Epithelial cell of proximal tubule (primary cell): ENCODE measurements at places on chromosomes 13 and 19.

GRCh38 chr13:49304763-49305700, 57.3 kb downstream of the CDADC1 start:
- no peak for DNase-seq

- no peak for DNase-seq
These were observed 145.2 kb downstream of the OXGR1 start for GRCh38 chr13:96849091-96849490.

DNA sequence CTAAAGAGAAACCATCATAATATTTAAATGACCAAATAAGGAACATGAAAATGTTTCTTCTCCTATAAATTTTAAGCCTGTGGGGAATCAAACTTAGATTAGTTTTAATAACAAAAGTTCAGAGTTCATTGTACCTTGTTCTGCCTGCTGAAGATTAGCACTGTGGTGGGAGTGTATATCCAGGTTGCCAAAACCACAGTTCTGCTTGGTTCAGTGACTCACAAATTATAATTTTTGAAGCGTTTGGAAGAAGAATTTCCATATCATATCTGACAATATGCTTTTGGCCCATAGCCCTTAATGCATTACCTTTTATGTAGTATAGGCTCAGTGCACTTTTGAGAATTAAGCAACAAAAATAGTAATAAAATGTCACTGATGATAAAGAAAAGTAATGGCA, 545.2 kb downstream of the GPC6 start:
- no peak for DNase-seq

DNA sequence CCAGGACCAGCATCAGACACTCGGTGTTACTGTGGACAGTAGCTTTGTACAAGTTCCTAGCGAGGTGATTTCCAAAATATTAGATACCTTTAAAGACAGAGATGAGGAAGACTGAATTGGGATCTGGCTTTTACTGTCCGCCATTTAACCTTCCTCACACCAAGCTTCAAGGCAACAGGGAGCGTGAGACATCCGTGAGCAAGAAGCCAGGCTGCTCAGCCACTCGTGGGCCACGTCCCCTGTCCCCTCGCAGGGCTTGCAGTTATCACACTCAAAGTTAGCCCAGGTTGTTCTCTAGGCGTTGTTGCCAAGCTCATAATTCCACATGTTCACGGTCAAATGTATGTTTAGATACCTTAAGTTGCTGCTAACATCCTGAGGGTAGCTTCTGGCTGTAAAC, 102.9 kb downstream of the COL4A2 start:
- no peak for DNase-seq

- DNase-seq, result no peak
These were observed 16.7 kb downstream of the TMTC4 start for GRCh38 chr13:100657881-100658315.

DNA sequence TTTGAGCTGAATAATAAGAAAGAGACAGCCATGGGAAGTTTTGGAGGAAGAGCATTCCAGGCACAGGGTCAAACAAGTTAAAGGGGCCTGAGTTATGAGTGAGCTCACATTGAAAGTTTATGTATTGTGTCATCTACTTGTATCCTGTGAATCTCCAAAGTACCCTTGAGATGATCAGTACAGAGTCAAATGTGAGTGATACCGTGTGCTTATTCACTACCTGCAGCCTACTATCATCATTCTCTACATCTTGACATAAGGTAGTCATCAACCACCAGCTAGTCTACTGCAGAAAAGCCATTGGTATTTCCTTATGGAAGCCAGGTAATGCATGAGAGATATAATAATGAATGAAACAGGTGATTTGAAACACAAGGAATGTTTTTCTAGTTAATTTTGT, 3.0 kb upstream of the KCTD12 start:
- no peak for DNase-seq

DNA sequence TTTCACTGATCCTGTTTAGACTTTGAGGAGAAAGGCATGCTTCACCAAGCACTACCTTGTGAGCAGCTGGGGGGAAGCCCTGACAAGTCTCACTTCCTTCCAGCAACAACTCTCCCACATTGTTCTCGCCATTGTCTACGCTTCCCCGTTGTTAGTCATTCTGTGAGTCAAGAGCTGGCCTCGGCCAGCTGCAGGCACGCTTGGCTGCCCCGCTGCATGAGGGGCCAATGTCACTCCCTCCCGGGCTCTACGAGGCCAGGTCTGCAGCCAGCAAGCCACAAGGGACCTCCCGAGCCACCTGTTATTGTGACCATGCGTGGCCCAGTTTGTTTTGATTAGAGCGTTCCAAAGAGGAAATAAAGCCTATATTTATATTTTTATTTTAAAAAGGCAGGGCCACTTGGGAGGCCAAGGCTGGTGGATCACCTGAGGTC, 220.9 kb downstream of the FOXO1 start:
- DNase-seq, result peak; percentile 97

- DNase-seq, result no peak
These were observed 44.2 kb downstream of the EDNRB start for GRCh38 chr13:77874406-77874805.

DNA sequence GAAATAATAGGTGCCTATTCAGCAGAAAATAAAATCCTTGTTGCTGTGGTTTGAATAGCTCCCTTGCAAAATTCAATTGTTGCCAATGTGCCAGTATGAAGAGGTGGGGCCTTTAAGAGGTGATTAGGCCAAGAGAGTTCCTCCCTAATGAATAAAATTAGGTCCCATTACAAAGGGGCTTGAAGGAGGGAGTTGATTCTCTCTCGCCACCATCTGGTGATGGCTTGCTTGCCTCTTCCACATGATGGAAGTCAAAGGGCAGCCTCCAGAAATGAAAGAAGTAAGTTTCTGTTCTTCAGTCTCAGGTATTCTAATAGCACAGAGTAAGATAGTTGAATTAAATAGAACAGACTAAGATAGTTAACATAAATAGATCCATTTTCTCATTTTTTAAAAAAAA, 3.0 kb upstream of the EEF1AKMT1 start:
- DNase-seq, result no peak

DNA sequence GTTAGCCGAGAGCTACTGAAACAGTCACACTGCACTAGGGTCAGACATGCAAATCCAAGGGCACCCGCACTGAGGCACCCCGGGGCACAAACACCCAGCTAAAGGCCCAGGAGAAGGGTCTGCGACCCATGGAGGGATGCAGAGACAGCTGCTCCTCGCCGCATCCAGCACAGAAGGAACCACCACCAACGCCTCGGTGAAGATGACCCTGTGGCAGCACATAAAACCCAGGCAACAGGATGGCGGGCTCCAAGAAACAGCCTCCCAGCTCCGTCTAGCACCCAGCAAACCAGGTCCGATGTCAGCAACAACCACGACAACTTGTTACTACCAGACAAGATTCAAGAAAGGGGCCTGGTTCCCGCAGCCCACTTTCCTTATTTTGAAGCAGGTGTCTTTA, 82.1 kb downstream of the STK24 start:
- no peak for DNase-seq

- no peak for DNase-seq
These were observed 48.0 kb upstream of the WASF3 start for GRCh38 chr13:26509491-26509890.

DNA sequence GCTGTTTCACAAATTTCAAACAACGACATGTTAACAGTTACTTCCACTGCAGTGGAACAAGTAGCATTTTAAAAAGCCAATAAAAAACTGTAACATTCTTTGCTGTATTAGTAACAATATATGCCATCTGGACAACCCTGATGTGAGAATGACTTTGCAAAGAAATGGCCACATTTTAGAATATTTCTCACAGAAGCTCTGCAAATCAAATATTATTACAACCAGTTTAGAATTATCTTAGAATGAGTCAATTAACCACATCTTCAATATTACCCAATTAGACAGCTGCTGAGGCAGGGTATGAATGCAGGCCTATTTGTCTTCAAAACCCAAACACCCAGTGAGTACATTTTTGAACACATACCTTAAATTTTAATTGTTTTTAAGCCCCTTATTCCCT, 3.2 kb downstream of the ZNF699 start:
- DNase-seq, result no peak

GRCh38 chr19:55546011-55546410, 668 bp upstream of the SBK3 start:
- DNase-seq, result no peak

DNA sequence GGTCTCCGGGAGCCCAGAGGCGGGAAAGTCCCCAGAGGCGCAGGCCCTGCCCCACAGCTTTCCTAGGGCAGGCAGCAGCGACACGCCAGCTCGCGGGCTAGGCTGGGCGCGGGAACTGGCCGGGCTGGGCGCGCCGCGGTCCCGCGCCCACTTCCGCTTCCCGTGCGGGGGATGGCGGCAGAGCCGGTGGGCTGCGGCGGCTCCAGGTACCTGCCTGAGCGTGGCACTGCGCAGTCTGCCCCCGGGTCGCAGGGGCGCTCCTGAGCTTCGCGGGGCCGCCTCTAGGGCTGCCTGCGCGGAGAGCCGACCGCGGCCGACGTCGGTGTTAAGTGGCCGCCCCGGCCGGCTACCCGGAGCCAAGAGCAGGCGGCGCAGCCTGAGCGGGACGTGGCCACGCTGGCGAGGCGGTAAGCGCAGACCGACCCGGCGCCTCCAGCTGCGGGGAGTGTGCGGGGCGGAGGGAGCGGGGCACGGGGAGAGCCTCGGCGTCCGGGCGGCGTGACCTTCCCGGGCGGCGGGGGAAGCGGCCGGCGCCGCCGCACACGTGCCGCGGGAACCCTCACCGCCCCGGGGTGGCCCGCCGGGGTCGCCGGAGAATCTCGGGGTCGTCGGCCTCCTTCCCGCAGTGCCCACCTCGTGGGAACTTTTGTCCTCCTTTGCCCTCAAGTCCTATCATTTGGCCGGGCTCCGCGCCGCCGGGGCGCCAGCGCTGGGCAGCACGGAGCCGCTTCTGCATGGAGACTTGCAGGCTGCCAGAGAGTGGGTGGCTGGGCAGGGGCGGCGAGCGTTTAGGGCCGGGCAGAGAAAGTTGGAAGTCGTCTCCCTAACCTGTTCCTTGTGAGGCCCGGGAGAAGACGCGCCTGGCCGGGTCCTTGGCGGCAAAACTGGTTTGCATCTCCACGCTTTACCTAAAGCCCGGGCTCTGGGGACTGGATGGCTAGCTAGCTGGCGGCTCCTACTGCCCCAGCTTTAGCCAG, 31.4 kb upstream of the MPHOSPH8 start:
- no peak for DNase-seq

DNA sequence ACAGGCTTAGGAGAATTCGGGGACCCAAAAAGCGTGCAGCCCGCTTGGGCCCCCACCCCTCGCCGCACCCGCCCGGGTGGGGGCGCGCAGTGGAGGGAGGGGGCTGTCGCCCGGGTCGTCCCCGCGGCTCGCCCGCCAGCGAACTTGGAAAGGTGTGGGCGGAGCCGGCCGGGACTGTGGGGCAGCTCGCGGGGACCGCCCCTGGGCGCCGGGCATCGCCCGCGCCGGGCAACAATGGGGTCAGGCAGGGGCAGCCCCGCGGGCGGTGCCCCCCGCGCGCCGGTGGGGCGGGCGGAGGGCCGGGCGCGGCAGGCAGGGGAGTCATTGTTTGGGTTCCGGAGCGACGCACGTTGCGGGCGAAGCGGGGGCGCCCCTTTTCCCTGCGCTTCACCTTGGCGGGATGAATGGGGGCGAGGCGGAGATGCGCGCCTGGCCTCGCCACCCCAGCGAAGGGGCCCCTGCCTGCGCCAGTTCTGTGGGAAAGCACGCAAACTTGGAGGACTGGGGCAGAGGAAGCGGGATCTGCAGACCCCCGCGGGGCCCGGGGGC, 647 bp upstream of the KLF12 start:
- DNase-seq, result no peak

DNA sequence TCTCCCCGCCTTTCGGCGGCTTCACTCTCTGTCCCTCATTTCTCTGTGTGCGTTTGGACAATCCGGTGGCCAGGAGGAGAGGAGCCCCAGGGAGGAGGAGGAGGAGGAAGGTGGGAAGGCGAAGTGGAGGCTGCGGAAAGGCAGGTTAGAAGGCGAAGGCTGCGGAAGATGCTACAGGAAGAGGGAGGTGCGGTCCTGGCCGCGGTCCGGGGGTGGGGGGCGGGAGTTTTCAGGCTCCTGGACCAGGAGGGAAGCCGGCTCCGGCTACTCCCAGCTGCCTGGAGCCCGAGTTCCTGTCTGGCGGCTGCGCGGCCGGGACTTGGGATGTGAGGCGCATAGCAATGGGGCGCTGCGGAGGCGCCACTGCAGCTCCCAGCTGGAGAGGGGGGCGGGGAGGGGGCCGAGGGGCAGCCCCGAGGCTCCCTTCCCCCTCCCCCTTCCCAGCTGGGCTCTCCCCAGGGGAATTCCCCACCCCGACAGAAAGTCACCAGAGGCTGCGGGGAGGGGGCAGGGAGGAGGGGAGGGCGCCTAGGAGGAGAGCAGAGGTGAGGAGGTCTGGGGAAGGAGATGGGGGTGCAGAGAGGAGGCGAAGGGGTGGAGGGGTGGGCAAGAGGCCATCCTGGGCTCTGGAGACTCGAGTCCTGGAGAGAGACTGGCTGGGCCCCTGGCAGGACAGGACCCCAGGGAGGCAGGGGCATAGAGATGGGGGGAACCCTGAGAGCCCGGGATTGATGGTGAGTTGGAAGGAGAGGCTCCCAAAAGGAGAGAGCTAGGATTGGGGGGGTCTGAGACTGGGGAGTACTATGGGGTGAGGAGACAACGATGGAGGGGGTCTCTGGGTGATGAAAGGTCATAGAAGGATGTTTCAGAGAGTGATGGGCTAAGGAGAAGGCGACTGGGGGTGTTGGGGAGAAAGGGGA, 2.0 kb downstream of the LRRC4B start:
- DNase-seq, result no peak

DNA sequence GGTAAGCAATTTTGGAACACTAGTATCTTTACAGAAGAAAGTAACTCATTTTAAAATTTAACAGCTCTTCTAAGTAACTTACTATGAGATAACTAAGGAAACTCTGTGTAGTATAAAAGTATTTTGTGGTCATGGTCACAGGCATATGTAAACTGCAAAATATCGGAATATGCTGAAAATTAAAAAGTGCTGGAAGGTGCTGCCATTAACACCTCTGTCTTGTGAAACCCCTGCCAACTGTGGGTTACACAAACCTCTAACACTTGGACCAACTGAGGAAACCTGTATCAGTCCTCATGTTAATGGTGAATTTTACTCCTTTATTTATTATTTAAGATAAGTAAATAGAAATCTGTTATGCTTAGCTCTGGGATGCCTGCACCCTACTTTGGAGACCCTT, 206.7 kb downstream of the LACC1 start:
- DNase-seq, result no peak
